Esophagus squamous epithelium (tissue), 5 donors: ENCODE measurements at places on chromosomes 6 and 20.

DNA sequence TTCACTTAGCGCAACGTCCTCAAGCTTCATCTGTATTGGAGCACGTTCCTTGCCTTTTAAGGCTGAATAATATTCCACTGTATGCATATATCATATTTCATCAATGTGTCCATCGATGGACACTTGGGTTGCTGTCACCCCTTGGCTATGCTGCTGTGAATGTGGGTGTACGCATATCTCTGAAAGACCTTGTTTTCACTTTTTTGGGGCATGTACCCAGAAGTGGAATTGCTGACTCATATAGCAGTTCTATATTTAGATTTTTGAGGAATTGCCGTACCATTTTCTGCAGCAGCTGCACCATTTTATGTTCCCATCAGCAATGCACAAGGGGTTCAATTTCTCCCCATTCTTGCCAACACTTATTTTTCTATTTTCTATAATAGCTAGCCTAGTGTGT, 22.8 kb upstream of the SLC23A2 start:
- H3K27ac ChIP-seq = no peak overlapping the region
- H3K27me3 ChIP-seq = no peaks in the 10 kb centered on the region
- no peak for DNase-seq
- H3K4me3 ChIP-seq = no peak overlapping the region

- H3K27me3 ChIP-seq = no peaks in the 10 kb centered on the region
- no peak for DNase-seq
- no peak overlapping the region for H3K4me3 ChIP-seq
These were observed 580.7 kb downstream of the LMBRD1 start for GRCh38 chr6:69216127-69216526.

DNA sequence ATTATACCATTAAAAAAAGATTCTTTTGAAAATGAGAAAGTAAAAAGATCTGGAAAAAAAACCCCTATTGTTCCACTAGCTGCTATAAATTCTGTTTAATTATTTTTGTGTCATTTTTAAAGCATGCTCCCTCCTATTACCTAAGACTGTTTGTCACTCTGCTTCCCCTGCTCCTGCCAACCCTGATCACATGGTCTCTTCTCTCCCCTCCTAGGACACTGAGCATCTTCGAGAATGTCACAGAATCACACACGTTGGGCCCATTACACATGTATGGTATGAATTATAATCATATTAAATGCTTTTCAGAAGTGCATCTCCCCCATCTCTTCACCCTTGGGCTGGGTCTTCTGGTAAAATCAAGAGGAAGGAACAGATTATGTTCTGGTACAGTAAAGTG, 6.2 kb downstream of the SNAP91 start:
- H3K36me3 ChIP-seq = no peaks in the 10 kb centered on the region
- H3K4me1 ChIP-seq = no peaks in the 10 kb centered on the region
- peaks cover 32% of the 10 kb centered on the region for H3K27me3 ChIP-seq
- no peak overlapping the region for H3K4me3 ChIP-seq
- no peak overlapping the region for H3K27ac ChIP-seq

DNA sequence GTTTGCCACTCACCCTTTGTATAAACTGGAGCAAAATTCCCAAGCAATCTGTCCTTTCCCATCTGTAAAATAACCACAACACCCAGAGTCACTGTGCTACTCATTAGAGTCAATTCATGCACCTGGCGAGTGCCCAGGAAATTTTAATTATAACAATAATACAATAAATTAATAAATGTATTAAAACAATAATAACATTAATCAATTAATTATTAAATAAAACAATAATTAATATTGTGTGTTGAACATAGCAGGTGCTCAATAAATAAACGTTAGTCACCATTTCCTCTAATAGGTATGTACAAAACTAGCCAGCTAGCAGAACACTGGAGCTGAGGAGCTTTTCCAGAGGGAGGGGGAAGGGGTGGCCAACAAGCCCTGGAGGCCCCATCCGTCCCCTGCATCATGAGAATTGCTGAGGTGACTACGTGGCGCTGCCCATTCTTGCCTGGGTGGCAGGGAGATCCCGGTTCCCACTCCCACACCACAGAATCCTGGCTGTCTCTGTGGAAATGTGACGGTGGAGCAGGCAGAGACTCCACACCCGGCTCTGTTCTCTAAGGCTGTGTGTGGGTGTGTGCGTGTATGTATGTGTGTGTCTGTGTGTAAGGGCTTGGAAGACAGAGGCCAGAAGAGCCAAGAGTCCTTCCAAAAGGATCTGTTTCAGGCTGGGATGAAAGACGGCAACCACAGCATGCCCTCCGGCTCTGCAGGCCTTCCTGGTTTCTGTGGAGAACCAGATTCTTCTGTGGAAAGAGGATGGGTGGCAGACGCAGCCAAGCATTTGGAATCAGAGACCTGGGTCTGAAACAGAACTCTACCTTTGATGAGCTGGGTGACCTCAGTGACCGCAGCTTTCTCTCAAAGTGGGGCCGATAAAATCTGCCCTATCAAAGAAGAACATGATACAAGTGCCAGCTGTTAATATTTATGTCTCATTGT, 18.8 kb upstream of the EZR start:
- H3K4me3 ChIP-seq = no peak overlapping the region
- DNase-seq = no peak
- H3K4me1 ChIP-seq = peaks cover 3% of the 10 kb centered on the region
- H3K27ac ChIP-seq = peak overlapping the region; percentile 60
- H3K36me3 ChIP-seq = no peaks in the 10 kb centered on the region
- H3K27me3 ChIP-seq = no peaks in the 10 kb centered on the region

GRCh38 chr20:3922223-3922982, 33.2 kb downstream of the PANK2 start:
- peak overlapping the region; percentile 38 for H3K27ac ChIP-seq
- no peaks in the 10 kb centered on the region for H3K27me3 ChIP-seq
- H3K4me1 ChIP-seq = peaks cover 55% of the 10 kb centered on the region
- H3K36me3 ChIP-seq = peaks cover 12% of the 10 kb centered on the region
- no peak overlapping the region for H3K4me3 ChIP-seq

- no peaks in the 10 kb centered on the region for H3K36me3 ChIP-seq
- H3K27me3 ChIP-seq = no peaks in the 10 kb centered on the region
- no peak overlapping the region for H3K27ac ChIP-seq
These were observed 334.3 kb downstream of the TFAP2A start for GRCh38 chr6:10080561-10080960.

- H3K4me1 ChIP-seq = no peaks in the 10 kb centered on the region
- no peaks in the 10 kb centered on the region for H3K27me3 ChIP-seq
- H3K4me3 ChIP-seq = no peak overlapping the region
- no peak overlapping the region for H3K27ac ChIP-seq
- H3K36me3 ChIP-seq = no peaks in the 10 kb centered on the region
These were observed 12.1 kb upstream of the CHRNA4 start for GRCh38 chr20:63372971-63373885.

DNA sequence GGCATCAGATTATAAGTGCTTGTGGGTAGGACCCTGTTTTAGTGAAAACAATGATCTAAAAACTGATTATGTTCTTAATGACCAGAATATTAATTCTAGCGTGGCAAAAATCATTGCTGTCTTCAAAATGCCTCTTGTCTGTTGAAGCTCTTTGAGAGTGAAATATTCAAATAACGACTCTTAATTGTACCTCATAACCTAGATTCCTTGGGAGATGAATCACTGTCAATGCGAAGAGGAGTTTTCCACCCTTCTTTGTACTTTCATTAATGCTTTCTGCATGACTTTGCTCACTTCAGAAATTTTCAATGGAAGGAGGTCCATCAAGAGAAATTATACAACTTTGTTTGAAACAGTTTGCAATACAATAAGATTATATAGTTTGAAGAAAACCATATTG, 71.5 kb downstream of the CRYBG1 start:
- H3K4me1 ChIP-seq = peaks cover 11% of the 10 kb centered on the region
- H3K27ac ChIP-seq = no peak overlapping the region
- no peak overlapping the region for H3K4me3 ChIP-seq
- no peak for DNase-seq
- no peaks in the 10 kb centered on the region for H3K36me3 ChIP-seq

- no peak overlapping the region for H3K27ac ChIP-seq
- no peak overlapping the region for H3K4me3 ChIP-seq
- no peaks in the 10 kb centered on the region for H3K36me3 ChIP-seq
- no peaks in the 10 kb centered on the region for H3K27me3 ChIP-seq
These were observed 72.1 kb downstream of the KHDC1L start for GRCh38 chr6:73152966-73153757.
